Activated T-helper 2 cell treated with anti-CD3 and anti-CD28 coated beads, Interferon-gamma antibody, Interleukin-2, Interleukin-4, amounts not matched to agents 10 μg/mL and 5 μg/mL and 100 μg/mL, durations not matched to agents 14 hours and 24 hours and 36 hours (primary cell): ENCODE measurements at places on chromosomes 1 and 21.
A peak's percentile ranks its signal among the peaks of the same experiment; 100 is the strongest.

- H3K4me1 ChIP-seq: peaks cover 28% of the 10 kb centered on the region
- peaks cover 16% of the 10 kb centered on the region for H3K36me3 ChIP-seq
- no peak overlapping the region for H3K4me3 ChIP-seq
- H3K27me3 ChIP-seq: no peaks in the 10 kb centered on the region
- no peak overlapping the region for H3K27ac ChIP-seq
- no peak for DNase-seq
Observed at GRCh38 chr1:21311016-21311415, 20.8 kb upstream of the ECE1 start.

DNA sequence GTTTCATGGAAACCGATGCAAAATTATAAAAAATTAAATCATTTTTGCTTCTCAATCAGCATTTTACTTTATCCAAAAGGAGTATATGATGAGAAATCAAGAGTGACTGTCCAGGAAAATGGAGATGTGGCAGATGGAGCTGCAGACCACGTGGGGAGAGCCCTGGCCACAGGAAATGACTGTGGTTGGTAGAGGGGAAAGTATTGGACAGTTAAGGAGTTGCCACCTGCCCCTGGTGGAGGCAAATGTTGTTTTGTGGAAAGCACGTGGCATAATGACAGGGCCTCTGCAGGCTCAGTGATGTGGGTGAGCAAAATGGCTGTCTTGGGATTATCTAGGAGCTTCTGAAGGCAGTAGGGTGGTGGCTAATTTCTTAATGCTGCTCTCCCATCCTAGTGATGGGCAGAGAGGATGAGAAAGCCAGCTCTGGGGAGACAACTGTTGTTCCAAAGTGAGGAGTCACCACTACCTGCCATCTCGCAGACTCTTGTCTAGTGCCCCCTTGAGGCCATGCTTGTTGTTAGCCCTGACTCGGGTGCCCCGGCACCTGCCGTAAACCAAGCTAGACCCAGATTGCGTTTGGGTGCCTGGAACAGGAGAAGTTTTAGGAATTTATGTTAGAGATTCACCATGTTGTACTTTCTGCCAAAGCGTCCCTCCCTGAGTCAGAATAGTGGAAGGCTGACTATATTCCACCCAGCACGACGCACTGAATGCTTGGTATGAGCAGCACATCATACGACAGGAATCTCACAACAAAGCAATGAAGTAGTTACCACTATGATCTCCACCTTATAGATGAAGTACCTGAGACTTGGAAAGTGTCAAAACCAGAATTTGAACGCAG is 144.0 kb downstream of the ROR1 start:
- H3K27me3 ChIP-seq: peaks cover 6% of the 10 kb centered on the region
- no peak overlapping the region for H3K4me3 ChIP-seq
- no peak for DNase-seq
- H3K27ac ChIP-seq: no peak overlapping the region
- H3K4me1 ChIP-seq: no peaks in the 10 kb centered on the region

GRCh38 chr1:228882041-228882770 is 146.9 kb downstream of the RHOU start:
- H3K27me3 ChIP-seq: peaks cover 6% of the 10 kb centered on the region
- no peaks in the 10 kb centered on the region for H3K4me1 ChIP-seq
- DNase-seq: no peak
- H3K27ac ChIP-seq: no peak overlapping the region
- no peak overlapping the region for H3K4me3 ChIP-seq

DNA sequence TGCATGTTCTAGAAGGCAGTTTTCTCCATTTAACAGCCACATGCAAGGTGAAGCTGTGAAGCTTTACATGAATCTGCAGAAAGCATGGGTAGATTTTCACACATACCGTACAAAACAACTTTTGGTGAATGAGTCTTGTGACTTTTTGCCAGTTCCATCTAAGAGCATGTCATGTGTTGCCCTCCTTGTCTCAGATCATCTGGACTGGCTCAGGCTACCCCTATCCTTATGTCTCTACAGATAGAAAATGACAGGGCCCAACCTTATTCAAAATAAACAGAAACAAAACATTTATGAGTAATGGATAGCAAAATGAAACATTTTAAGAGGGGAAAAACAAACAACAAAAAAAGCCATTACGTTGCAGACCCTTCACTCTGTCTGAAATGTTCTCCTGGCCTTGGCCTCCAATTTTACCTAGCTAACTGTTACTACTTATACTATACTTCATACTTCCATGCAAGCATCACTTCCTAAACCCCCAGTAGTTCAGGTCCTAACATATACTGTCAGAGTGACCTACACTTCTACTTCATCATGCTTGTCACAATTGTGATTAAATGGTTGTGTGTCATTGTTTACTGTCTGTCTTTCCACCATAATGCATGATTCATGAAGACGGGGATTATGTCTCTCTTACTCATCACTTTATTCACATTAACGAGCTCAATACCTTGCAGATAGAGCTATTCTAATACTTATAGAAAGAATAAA is 39.0 kb downstream of the LRRC8C start:
- peaks cover 77% of the 10 kb centered on the region for H3K36me3 ChIP-seq
- H3K27me3 ChIP-seq: no peaks in the 10 kb centered on the region
- H3K27ac ChIP-seq: peak overlapping the region; percentile 54
- H3K4me1 ChIP-seq: peaks cover 88% of the 10 kb centered on the region

GRCh38 chr1:41516168-41517061 is 31.9 kb upstream of the EDN2 start:
- H3K36me3 ChIP-seq: peaks cover 59% of the 10 kb centered on the region
- no peaks in the 10 kb centered on the region for H3K27me3 ChIP-seq
- H3K4me3 ChIP-seq: no peak overlapping the region
- H3K4me1 ChIP-seq: peaks cover 5% of the 10 kb centered on the region
- no peak overlapping the region for H3K27ac ChIP-seq

DNA sequence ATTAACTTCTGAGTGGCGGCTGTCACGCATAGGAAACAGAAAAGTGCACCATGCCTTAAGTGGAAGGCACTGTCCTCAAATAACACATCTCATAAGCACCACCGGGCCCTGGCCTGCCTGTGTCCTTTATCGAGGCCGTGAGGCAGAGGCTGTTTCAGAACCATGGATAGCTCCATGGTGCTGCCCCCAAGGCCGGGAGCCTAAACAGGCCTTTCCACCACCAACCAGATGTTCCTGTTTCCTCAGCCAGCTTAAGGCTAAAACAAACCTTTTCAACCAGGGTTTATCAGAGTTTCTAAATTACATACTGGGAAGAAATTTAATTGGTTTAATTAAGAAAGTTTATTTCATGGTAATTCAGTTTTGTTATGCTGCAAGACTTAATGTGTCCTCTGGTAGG is 114.4 kb downstream of the DMRTA2 start:
- no peaks in the 10 kb centered on the region for H3K27me3 ChIP-seq
- no peaks in the 10 kb centered on the region for H3K4me1 ChIP-seq

DNA sequence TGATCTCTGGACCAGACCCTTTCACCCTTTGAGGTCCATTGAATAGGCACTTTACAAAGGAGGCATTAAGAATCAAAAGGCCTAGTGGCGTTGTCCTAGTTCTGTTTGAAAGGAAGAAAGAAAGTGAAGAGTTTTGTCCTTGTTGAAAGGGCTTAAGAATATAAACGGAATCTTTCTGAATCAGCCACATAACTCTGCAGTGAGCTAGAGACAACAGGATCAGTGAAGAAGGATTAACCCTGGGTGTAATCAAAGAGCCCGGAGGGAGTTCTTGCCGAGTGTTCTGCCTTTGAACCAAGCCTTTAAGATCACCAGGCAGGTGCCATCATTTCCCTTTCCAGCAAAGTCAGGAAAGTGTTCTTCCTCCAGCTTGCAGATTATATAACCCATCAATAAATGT is 54.8 kb upstream of the CNTN2 start:
- peaks cover 11% of the 10 kb centered on the region for H3K27me3 ChIP-seq
- H3K4me3 ChIP-seq: no peak overlapping the region
- H3K4me1 ChIP-seq: peaks cover 7% of the 10 kb centered on the region
- no peaks in the 10 kb centered on the region for H3K36me3 ChIP-seq
- no peak for DNase-seq
- no peak overlapping the region for H3K27ac ChIP-seq

DNA sequence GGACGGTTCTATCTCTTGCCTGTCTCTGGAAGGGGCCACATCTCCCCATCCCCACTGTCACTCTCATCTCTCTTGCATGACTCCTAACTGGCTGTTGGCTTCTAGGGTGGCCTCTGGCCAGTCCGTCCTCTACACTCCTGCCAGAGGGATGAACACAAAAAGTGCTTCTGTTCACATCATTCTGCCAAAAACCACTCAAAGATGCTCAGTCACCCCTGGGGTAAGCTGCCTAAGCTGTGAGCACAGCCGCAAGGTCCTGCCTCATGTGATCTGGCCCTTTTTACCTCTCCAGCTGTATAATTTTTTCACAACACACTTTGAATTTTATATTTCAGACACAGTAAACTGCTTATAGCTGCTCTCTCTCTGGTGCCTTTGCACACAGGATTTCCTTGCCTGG is 97.6 kb upstream of the CD34 start:
- no peak for DNase-seq
- H3K27ac ChIP-seq: no peak overlapping the region
- H3K4me1 ChIP-seq: no peaks in the 10 kb centered on the region
- H3K36me3 ChIP-seq: no peaks in the 10 kb centered on the region
- no peak overlapping the region for H3K4me3 ChIP-seq
- peaks cover 3% of the 10 kb centered on the region for H3K27me3 ChIP-seq

DNA sequence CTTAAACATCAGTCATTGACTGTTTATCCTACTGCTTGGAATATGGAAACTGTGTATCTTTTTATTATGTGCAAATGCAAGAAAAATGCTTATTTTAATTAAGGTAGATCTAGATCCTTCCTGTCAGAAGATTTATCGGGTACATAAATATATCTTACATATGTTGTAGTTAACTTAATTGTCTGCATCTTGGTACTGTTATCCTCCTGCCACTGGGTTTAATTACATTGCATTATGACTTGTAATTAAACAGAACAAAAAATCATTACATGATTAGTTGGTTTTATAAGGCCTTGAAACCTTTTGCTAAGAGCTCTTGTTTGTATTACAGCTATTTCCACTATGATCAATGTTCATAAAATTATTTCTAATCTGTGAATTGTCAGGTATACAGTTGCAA is 211.2 kb downstream of the PTGER3 start:
- H3K4me3 ChIP-seq: no peak overlapping the region
- no peaks in the 10 kb centered on the region for H3K27me3 ChIP-seq
- H3K27ac ChIP-seq: no peak overlapping the region
- DNase-seq: no peak
- no peaks in the 10 kb centered on the region for H3K36me3 ChIP-seq

- peaks cover 3% of the 10 kb centered on the region for H3K36me3 ChIP-seq
- no peak overlapping the region for H3K4me3 ChIP-seq
- no peak for DNase-seq
- no peak overlapping the region for H3K27ac ChIP-seq
- H3K4me1 ChIP-seq: peaks cover 15% of the 10 kb centered on the region
Observed at GRCh38 chr1:213075725-213076124, 24.7 kb downstream of the RPS6KC1 start.

GRCh38 chr1:150968491-150968890 is 6.1 kb downstream of the CERS2 start:
- H3K27me3 ChIP-seq: no peaks in the 10 kb centered on the region
- no peak for DNase-seq
- no peak overlapping the region for H3K4me3 ChIP-seq

DNA sequence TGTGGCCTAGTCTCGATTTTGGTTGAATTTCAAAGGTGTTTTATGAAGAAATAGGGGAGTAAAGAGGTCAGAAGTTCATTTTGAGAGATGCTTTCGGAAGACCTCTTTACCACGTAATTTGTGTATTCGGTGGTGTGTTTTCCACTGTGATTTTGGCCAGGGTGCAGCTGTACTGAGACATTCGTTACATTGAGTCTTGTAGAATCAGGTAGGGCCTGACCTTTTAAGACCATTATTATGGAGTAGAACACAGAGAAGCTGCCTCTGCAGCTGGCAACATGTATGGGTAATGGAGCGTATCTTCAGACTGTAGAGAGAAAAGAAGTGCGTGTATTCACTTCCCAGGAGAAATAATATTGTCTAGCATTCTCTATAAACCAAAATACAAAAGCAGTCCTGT is 326.5 kb downstream of the PDE4B start:
- no peaks in the 10 kb centered on the region for H3K4me1 ChIP-seq
- no peak overlapping the region for H3K27ac ChIP-seq
- DNase-seq: no peak
- H3K4me3 ChIP-seq: no peak overlapping the region
- peaks cover 5% of the 10 kb centered on the region for H3K27me3 ChIP-seq

DNA sequence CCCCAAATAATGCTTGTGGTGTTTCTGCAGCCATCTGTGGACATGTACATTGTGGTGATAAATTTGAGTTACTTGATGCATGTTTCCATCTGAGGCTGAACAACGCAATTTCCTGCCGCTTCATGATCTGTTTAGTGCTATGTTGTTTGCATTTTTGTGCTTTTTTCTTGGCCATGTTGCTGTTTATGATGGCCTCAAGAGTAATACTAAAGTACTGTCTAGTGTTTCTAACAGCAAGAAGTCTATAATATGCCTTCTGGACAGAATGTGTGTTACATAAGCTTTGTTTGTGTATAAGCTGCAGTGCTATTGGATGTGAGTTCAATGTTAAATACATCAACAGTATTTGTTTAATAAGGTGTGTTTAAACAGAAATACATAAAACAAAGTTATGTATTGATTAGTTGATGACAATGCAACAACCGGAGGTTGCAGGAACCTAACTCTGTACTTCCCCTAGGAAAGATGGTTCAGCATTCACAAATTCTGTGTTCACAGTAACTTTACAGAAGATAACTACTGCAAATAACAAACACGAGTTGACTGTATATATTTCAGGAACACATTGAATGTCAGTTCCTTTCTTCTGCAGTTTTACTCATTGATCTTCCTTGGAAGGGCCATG is 114.8 kb upstream of the USP24 start:
- H3K27me3 ChIP-seq: peaks cover 10% of the 10 kb centered on the region
- peaks cover 7% of the 10 kb centered on the region for H3K4me1 ChIP-seq
- H3K36me3 ChIP-seq: no peaks in the 10 kb centered on the region
- no peak overlapping the region for H3K4me3 ChIP-seq
- H3K27ac ChIP-seq: no peak overlapping the region
- no peak for DNase-seq

- no peaks in the 10 kb centered on the region for H3K27me3 ChIP-seq
- H3K27ac ChIP-seq: no peak overlapping the region
- no peak overlapping the region for H3K4me3 ChIP-seq
- peaks cover 11% of the 10 kb centered on the region for H3K4me1 ChIP-seq
- peaks cover 26% of the 10 kb centered on the region for H3K36me3 ChIP-seq
Observed at GRCh38 chr1:243269461-243269801, 13.6 kb downstream of the SDCCAG8 start.

GRCh38 chr1:167762061-167762746 is 40.4 kb downstream of the MPZL1 start:
- H3K4me1 ChIP-seq: peaks cover 23% of the 10 kb centered on the region
- no peaks in the 10 kb centered on the region for H3K27me3 ChIP-seq
- peaks cover 2% of the 10 kb centered on the region for H3K36me3 ChIP-seq
- peak overlapping the region; percentile 2 for H3K27ac ChIP-seq
- H3K4me3 ChIP-seq: no peak overlapping the region

DNA sequence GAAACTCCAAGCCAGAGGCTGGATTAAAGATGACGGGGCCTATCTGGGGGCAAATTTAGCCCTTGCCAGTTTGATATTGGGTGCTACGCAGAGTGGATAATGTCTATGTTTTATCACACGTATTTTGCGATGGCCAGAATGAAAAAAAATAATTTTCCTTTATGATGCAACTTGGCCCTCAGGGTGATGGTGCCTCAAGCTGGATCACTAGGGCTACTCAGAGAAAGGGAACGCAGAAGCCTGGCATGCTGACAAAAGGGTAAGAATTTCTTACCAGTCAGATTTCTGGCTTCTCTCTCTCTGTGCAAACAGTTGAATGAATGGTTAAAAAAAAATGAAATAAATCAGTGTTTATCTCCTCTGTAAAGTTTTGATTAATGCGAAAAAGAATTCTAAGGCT is 32.6 kb upstream of the NEK2 start:
- H3K36me3 ChIP-seq: no peaks in the 10 kb centered on the region
- H3K4me1 ChIP-seq: no peaks in the 10 kb centered on the region
- peaks cover 4% of the 10 kb centered on the region for H3K27me3 ChIP-seq
- H3K27ac ChIP-seq: no peak overlapping the region
- no peak overlapping the region for H3K4me3 ChIP-seq
